Stimulated activated CD4-positive, alpha-beta T cell treated with anti-CD3 and anti-CD28 coated beads, TNF-alpha, amount 100 ng/mL, for 1 hour (primary cell): ENCODE measurements at places on chromosomes 5 and 9.

DNA sequence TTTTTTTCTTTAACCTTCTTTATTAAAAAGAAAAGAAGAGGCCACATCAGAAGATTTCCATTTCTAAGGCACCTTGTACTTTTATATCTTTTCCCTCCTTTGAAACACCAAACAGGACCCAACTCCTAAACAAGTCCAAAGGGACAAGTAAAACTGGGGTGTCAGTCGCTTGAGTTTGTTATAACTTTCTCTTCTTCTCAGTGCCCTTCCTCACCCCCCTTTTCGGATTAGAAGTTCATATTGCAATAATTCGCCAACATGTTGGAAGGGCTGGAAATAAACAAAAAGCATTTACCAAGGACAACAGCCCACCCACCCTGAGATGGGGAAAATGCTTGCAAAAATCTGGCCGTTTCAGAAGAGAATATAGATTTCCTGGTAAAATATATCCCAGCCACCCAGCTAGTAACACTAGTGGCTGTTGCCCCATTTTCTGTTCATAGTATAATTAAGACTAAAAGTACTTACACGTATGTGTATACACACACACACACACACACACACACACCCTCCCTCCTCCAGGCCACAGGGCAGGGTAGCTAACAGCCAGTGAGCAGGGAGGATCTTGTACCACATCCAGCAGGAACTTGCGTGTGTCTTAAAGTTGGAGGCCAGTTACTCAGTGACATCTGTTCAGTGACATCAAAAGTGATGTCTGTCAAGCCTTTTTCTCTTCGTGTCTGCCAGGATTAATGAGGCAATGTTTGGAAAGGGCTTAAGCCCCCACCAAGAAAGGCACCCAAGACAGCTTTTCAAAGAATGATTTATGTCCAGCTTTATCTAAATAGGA lies 149.1 kb upstream of the KLF4 start:
- DNase-seq = no peak

- no peak for DNase-seq
Measured at GRCh38 chr5:122516432-122516743, 204.4 kb downstream of the SNCAIP start.

- DNase-seq = no peak
Measured at GRCh38 chr9:97735070-97735600, 38.0 kb upstream of the XPA start.

- DNase-seq = no peak
Measured at GRCh38 chr5:10702040-10702629, 58.9 kb downstream of the DAP start.

- DNase-seq = no peak
Measured at GRCh38 chr9:136021171-136021871, 60.1 kb upstream of the UBAC1 start.

DNA sequence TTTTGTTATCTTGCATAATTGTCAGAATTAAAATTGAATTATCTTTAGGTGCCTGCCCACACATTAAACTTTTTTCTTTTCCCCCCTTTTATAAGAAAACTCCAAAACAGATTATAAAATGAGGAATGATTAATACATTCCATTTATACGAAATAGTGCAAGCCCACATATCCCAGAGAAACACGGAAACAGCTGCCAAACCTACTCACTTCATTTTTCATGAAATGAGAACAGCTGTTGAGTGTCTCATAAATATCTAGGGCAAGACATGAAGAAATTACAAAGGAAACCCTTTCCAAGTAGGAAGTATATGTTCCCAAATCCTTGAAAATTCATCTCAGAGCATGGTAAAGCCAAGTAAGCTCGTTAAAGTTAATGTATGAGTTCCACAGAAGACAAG lies 459.4 kb upstream of the NMUR2 start:
- DNase-seq = no peak

DNA sequence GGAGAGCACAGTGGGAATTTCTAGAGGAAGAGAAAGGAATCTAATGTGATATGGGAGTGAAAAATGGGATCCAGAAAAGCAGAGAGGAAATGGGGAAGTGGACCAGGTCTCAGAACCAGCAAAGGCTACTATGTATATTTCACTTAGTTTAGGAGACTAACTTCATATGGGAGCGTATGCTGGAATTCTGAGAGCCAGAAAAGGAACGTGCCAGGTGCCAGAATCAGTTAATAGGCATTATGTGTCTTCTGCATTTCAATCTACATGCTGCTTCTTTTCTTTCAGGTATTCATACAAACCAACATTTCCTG lies 28.5 kb upstream of the IFNA14 start:
- no peak for DNase-seq

DNA sequence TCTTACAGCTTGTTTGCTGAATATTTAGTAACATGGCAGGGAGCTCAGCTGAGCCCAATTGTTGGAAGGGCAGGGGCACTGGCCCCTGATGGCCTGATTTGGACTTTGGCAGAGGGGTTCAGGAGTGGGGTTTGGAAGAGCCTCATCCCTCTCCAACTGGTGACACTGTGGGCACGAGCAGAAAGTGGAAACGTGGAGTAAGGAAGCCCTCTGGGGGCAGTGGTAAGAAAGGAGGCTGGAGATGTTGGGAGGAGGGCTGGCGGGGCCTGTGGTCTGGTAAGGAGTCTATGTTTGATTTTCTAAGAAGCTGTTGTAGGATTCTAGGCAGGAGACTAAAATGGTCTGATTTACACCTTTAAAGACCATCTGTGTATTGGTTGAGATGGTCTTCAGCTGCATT lies 208.9 kb downstream of the HSPA4 start:
- no peak for DNase-seq

GRCh38 chr5:95983080-95983479 lies 21.4 kb upstream of the ELL2 start:
- DNase-seq = no peak

DNA sequence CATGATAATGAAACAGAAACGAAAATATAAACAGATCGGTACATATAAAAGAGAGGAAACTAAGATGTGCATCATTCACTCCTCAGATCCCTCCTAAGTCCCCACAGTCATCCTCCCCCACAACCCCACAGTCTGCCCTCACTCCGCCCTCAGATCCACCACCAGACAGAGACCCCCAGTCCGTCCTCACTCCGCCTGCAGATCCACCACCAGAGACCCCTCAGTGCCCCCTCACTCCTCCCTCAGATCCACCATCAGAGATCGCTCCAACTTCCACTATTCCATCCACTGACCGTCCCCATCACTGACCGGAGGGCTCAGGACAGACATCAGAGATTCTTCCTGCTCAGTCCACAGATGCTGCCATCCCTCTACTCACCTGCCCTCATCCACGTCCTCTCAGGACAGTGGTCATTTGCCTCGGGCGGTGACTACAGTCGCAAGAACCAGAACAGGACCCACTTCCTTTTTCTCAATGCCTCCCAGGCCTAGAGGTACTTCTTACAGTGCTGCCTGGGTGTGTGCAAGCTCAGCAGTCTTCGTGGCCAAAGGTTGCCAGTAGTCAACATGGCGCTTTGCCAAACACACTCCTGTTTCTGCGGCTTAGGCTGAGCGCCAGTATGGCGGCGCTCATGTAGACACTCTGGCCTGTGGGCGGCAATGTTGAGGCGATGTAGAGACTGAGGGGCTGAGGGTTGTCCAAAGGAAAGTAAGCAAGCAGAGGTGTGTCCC lies 8.3 kb upstream of the SPATA31C1 start:
- no peak for DNase-seq

GRCh38 chr5:1552521-1553255 lies 28.9 kb upstream of the LPCAT1 start:
- DNase-seq = no peak

DNA sequence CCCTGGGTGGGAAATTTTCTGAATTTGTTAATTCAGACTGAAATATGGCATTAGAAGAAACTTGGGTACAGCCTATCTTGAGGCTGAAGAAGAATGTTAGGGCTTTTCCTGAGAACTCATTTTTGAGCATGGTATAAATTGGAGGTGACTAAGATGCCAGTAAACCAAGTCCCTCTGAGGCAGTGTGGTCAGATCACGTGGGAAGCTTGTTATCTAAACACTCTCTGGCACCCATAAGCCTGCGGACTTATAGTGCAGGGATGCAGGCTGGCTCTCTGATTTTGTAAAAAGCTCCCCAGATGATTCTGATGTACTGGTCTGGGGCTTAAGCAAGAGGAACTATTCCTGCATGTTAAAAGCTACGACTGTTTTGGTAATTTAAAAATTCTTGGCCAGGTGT lies 34.3 kb downstream of the MTMR12 start:
- no peak for DNase-seq

GRCh38 chr5:30725073-30725472 lies 468.4 kb upstream of the CDH6 start:
- DNase-seq = no peak

GRCh38 chr9:18357321-18357720 lies 116.6 kb upstream of the ADAMTSL1 start:
- no peak for DNase-seq

- DNase-seq = no peak
Measured at GRCh38 chr5:130055572-130055971, 151.3 kb downstream of the CHSY3 start.

DNA sequence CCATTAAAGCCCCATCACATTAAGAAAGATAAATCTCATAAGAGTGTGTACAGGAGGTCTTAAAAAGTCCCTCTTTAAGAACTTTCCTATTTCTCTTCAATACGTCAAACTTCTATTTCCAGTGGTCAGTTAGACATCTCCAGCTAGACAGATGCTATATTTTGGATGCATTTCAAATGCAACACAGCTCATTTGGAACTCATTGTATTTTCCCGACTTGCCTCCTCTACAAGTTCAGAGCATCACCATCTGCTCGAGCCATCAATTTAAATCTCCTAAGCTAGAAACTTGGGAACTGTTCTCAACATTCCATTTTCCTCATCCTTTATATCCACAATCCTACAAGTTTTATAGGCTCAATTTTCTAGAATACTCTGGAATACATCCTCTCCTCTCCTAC lies 3.2 kb upstream of the UHRF2 start:
- DNase-seq = no peak

- no peak for DNase-seq
Measured at GRCh38 chr5:371811-372555, 50.5 kb downstream of the AHRR start.
